Esophagus (tissue), 2 donors: ENCODE measurements at places on chromosomes 3 and 15. TPM values are rescaled to one million over a fixed set of nuclear protein-coding genes. Genes with fewer than 3 reads are reported as not detected.

The ISLR gene
- polyA plus RNA-seq, result 2.3 TPM

The GREM1 gene
- polyA plus RNA-seq, result 1.3 TPM

The PLD1 gene
- polyA plus RNA-seq, result 31.9 TPM

The CIP2A gene
- polyA plus RNA-seq, result 2.4 TPM

The MRPS11 gene
- 23.7 TPM for polyA plus RNA-seq

The C3orf20 gene
- polyA plus RNA-seq, result not detected

The LTF gene
- polyA plus RNA-seq, result 2.3 TPM

The ANKRD28 gene
- polyA plus RNA-seq, result 6.6 TPM

The ADGRG7 gene
- not detected for polyA plus RNA-seq

The ISY1 gene
- polyA plus RNA-seq, result 22.1 TPM
